ENCODE measurements at places on chromosomes 1 and 21.

- no peak for DNase-seq
Observed at GRCh38 chr1:246335151-246335550, 171.9 kb downstream of the SMYD3 start.

- no peak for DNase-seq
Observed at GRCh38 chr1:18537386-18538306, 56.9 kb downstream of the KLHDC7A start.

DNA sequence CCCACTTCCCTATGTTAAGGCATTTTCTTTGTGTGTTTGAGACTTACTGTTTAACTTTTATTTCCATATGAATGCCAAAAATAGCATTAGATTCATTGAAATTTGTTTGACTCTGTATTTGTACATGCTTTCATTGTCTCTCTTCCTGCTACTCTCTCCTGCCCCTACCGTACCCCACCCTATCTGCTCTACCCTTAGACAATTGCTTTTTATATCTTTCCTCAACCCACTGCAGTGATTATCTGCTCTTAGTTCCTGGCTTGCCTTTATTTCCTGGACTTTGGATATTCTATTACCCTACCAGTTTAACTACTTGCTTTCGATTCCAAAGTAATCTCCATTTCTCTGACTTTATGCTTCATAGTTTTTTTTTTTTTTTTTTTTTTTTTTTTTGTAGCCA is 10.5 kb downstream of the RAVER2 start:
- no peak for DNase-seq

- no peak for DNase-seq
Observed at GRCh38 chr21:23574932-23575331, 2032.3 kb downstream of the MRPL39 start.

DNA sequence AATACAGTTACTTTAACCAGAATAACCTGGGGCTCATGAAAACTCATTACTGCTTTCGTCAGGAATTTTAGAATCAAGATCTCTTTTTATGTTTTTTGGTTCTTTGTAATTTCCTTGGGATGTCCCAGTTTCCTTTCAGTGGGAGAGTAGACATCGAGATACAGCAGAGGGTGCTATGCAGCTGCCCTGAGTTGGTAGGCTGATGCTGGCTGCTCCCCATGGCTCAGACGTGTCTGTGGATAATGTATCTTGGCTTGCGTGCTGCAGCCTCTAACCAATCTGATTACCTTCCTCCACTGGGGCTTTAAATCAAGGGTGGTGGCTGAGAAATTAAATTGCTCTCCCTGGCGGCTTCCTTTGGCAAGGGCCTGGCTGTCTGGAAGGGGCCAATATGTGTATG is 253.7 kb downstream of the CACNA1E start:
- no peak for DNase-seq

DNA sequence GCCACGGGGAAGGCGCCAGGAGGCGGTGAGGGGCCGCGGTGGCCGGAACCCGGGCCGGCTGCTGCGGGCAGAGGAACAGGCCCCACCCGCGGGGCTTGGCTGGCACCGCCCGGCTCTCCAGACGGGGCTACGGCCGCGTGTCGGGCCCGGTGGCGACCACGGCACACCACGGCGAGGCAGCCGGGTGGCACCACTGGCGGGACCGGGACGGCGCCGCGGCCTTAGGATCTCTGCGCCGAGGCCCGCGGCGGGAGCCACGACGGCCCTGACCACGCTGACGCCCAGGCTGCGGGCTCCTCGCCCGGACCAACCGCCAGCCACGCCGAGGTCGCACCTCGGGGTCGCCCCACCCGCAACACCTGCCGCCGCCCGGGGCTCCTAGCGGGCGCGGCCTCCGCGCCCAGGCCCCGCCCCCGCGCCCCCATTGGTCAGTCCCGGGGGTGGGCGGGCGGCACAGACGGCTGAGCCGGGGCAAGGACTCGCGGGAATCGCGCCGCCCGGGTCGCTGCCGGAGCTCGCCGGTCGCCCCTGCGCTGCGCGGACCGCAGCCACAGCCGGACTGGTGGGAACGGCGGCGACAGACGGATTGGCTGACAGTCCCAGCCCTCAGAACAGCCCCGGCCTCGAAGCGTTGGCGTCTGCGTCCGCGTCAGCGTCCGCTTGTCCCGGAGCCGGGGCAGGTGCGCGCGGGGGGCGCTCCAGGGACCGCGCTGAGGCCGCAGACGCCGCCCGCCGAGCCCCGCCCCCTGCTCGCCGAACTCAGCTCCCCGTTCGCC is at the start of gene BMP8A:
TSS of gene BMP8A (plus strand) at position 491 of the 776 bp plus-strand sequence. CDS start 356 bp downstream, outside the sequence.
- no peak for DNase-seq

DNA sequence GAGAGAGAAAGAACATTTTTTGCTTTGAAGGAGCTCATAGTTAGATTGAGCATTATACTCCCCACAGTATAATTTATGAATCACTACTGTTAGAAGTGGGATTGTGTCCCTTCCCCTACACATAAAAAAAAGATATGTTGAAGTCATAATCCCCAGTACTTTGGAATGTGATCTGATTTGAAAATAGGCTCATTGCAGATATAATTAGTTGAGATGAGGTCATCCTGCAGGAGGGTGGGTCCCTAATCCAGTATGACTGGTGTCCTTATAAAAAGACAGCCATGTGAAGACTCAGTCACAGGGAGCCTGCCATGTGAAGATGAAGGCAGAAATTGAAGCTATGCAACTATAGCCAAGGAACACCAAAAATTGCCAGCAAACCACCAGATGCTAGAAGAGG is 76.4 kb downstream of the TGFB2 start:
- no peak for DNase-seq

- no peak for DNase-seq
Observed at GRCh38 chr1:226482196-226482595, 66.4 kb upstream of the STUM start.

GRCh38 chr1:3651930-3652547 is at the start of gene TP73:
TSS of gene TP73 (plus strand) at chr1:3652516. CDS start at chr1:3682366, 29,850 bp downstream.
- DNase-seq, result no peak

- DNase-seq, result no peak
Observed at GRCh38 chr1:40095806-40096205, 1.2 kb downstream of the PPT1 start.

GRCh38 chr1:19377812-19378718 is 65.9 kb downstream of the SLC66A1 start:
- DNase-seq, result no peak

- DNase-seq, result no peak
Observed at GRCh38 chr1:9840176-9840575, 16.4 kb upstream of the CLSTN1 start.

DNA sequence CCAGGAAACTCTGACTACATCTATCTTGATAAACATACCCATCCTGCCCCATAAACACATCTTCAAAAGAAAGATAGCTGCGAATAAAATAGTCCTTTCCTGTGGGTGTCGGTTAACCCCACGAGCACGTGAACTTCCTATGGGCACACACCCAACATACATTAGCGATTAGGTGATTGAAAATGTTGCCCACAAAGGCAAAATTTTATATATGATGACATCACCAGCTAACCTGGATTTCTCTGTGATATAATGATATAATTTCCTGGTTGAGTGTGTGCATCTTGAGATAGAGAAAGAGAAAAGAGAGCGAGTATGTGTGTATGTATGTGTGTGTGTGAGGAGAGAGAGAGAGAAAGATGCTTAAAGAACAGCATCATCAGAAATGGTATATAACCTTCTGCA is 296.1 kb downstream of the PTPRC start:
- DNase-seq, result no peak

GRCh38 chr1:215599418-215600074 is 32.4 kb downstream of the KCTD3 start:
- peak; percentile 21 for DNase-seq

DNA sequence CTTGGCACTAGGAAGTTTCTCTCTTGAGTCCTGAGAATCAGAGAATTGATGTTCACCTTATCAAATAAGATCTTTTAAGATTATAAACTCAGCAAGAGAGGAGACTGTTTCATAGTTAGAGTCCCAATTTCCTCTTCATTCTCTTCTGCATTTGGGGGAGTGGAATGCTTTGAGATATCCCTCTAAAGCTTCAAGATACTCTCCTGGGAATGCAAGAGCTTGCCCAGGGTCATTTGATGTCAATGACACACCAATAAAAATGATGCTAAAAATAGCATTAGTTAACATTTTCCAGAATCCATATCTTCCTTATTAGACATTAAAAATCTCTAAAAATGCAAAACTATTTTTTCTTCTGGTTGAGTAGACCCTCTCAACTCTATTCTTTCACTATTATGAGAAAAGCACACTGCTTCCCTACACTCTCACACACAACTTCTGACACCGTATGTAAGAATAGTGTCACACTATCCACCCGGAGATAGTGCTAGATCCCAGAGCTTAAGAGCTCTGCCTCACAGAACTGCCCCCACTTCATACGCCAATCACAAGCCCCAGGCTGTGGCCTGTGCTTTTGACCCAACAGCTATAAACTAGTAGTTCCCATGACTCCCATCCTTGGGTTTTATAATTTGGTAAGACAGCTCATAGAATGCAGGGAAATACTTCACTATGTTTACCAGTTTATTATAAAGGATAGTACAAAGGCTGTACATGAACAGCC is 399.9 kb upstream of the RUNX1 start:
- DNase-seq, result no peak

- DNase-seq, result no peak
Observed at GRCh38 chr1:95384567-95384966, 150.6 kb downstream of the RWDD3 start.

GRCh38 chr1:246262281-246262680 is 244.8 kb downstream of the SMYD3 start:
- no peak for DNase-seq

GRCh38 chr1:15524021-15524282 is at the start of gene CASP9:
TSS of gene CASP9 (minus strand) at chr1:15524215. CDS start at chr1:15524200, 15 bp downstream.
- DNase-seq, result no peak

DNA sequence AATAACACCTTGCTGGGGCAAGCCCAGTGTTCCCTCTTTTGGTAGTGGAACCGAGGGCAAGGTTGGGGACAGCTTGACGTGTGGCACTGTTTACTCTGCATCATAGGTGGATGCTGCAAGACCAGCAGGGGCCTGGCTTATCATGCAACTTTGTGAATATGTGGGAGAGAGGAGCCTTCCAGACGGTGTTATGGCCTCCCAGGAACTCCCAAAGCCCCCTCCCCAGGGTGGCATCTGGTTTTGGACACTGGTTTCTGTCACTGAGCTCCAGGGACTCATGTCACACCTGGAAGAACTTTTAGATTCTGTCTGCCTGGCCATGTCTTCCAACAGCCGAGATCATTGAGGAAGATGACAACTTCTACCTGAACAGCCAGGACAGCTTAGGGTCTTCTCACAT is 1.4 kb upstream of the TLR5 start:
- no peak for DNase-seq

DNA sequence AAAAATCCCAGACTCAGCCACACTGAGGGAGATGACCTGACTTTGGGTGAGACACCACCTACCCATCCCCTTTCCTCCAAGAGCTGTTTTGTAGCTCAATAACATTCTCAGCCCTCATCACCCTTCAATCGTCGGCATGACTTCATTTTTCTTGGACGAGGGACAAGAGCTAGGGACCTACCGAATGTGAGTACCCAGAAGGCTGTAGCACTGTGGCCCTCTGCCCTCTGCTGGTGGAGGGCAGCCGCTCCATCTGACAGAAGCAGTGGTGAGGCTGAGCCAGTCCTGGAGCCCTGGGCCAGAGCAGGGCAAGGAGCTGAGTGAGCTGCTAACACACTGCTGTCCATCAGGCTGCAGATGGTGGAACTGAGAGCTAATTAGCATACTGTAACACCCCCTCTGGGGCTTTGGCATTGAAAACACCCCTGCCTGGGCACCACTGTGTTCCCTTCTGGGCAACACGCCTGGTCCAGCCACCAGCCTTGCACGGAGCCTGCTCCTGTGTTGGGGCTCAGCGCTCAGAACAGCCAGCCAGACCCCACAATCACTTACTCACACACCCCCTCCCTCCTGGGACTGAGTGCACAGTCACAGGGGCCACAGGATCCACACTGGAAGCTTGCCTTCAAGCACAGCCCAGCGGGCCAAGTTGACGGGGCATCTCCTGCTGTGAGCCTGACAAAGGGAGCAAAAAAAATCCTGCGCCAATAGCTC is 18.3 kb upstream of the ALPL start:
- DNase-seq, result no peak

DNA sequence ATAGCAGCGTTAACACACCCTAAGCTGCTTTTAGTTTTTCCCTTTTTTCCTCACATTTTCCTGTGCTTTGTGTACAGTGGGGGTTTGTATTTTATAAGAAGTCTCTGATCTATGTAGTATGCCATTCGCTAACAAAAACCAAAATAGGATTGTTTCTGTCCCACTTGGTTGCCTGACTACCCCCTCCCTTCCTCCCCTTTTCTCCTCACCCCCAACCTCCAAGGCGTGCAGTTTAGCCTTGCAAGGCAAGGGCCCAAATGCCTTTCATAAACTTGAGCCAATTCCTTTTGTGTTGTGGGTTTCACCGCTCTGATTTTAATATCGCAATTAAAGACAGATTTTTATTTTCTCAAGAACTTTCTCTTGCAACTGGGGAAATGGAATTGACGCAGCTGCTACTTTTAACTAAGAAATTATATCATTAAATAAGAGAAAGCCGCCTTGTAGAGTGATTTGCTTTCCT is 276.9 kb downstream of the TM2D1 start:
- DNase-seq, result no peak

- no peak for DNase-seq
Observed at GRCh38 chr1:54298284-54299033, 98.5 kb downstream of the MRPL37 start.

- DNase-seq, result no peak
Observed at GRCh38 chr1:54453509-54453908, 47.3 kb upstream of the SSBP3 start.

DNA sequence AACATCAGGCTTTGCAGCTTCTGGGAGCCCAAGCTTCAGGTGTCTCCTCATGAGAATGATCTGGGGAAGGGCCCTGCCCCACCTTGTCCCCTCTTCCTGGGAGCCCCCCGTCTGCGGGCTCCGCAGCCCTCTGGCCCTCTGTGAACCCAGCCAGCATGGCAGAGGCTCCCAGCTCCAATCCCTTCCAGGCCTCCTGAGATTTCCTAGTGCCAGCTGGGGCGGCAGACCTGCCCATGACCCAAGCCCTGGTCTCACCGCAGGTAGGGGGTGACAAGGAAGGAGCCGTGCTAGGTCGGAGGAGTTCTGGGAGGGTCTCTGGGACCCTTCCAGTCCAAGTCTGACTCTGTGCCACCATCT is 7.7 kb downstream of the PLEKHG5 start:
- DNase-seq, result no peak

GRCh38 chr1:100352267-100353070 is at the start of gene CDC14A:
TSS of gene CDC14A (plus strand) at chr1:100352506. CDS start at chr1:100352955, 449 bp downstream.
- DNase-seq, result peak; percentile 71

DNA sequence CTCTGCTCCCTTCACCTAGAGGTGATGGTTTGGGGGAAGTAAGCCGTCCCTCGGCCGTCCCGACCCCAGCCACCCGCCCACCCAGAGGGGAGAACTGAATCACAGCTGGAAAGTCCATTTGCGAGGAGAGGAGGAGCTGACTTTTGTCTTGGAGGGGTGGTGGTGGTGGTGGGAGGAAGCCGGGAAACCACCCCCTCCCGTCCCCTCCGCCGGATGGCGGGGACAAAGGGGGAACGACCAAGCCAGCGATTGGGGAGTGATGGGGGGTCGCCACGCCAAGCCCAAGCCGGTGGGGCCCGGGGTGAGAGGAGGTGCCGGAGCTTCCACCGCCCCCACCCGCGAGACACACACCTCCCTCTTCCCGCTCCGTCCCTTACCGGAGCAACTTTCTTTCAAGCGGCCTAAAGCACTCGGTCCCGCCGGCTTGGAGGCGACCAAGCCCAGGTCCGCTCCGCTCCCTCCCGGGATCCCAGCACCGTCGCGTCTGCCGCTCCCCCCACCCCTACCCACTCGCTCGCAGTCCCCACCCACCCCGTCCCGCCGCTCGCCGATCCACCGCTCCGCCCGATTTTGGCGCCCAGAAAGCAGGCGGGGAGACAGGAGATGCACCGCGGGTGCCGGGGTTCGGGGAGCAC is 540 bp downstream of the ARHGEF2 start:
- no peak for DNase-seq

Data from AG04449 (cell line).